Glutamatergic neuron (in vitro differentiated cells): ENCODE measurements at places on chromosomes 13 and 19. TPM values are rescaled to one million over a fixed set of nuclear protein-coding genes. Genes with fewer than 3 reads are reported as not detected.

Gene OCEL1
- 23.4 TPM for total RNA-seq

Gene LRRC63
- total RNA-seq: not detected

Gene ELSPBP1
- total RNA-seq: not detected

Gene ZNF100
- 29.0 TPM for total RNA-seq

Gene ZNF579
- 48.9 TPM for total RNA-seq

Gene GIPR
- total RNA-seq: 36.4 TPM

Gene URAD
- total RNA-seq: not detected

Gene ADGRE1
- not detected for total RNA-seq

Gene EBI3
- total RNA-seq: not detected

Gene SEMA6B
- 234 TPM for total RNA-seq

Gene SPRED3
- 8.7 TPM for total RNA-seq

Gene CATSPERD
- total RNA-seq: not detected

Gene LRFN3
- total RNA-seq: 40.6 TPM

Gene LENG9
- total RNA-seq: 4.7 TPM

Gene TRAPPC2B
- 15.7 TPM for total RNA-seq

Gene ZNF627
- total RNA-seq: 48.2 TPM

Gene FGF22
- total RNA-seq: 1.5 TPM

Gene THSD8
- total RNA-seq: 14.4 TPM

Gene ZNF460
- 62.1 TPM for total RNA-seq

Gene SIGLEC12
- total RNA-seq: not detected

Gene NLRP4
- not detected for total RNA-seq

Gene FXYD7
- total RNA-seq: 22.3 TPM

Gene SOX1
- 0.76 TPM for total RNA-seq

Gene ZNF540
- total RNA-seq: 2.7 TPM

Gene CCDC61
- 33.5 TPM for total RNA-seq

Gene EPSTI1
- not detected for total RNA-seq

Gene GDF15
- 8.9 TPM for total RNA-seq

Gene MUC16
- total RNA-seq: not detected

Gene LILRB2
- total RNA-seq: 0.54 TPM

Gene POMP
- 73.6 TPM for total RNA-seq

Gene C13orf42
- total RNA-seq: not detected

Gene C2CD4C
- 9.6 TPM for total RNA-seq

Gene C1QTNF9B
- not detected for total RNA-seq

Gene ZNF99
- total RNA-seq: not detected

Gene NCAN
- total RNA-seq: 186 TPM

Gene OR10H1
- not detected for total RNA-seq

Gene PSG11
- total RNA-seq: not detected

Gene SPACA6
- total RNA-seq: 27.2 TPM

Gene ZBTB7A
- 21.8 TPM for total RNA-seq

Gene YJEFN3
- total RNA-seq: 21.6 TPM

Gene KRTDAP
- not detected for total RNA-seq

Gene SLC10A2
- total RNA-seq: not detected

Gene GNA15
- total RNA-seq: not detected

Gene NLRP11
- 0.34 TPM for total RNA-seq

Gene CGB8
- not detected for total RNA-seq

Gene ZFP30
- 35.9 TPM for total RNA-seq

Gene ANKRD27
- 15.3 TPM for total RNA-seq

Gene TMEM86B
- 7.6 TPM for total RNA-seq

Gene POU2F2
- 53.4 TPM for total RNA-seq

Gene LMTK3
- total RNA-seq: 36.3 TPM

Gene ARRDC5
- not detected for total RNA-seq

Gene ZNF570
- 14.5 TPM for total RNA-seq

Gene ACER1
- total RNA-seq: not detected

Gene CLPTM1
- total RNA-seq: 102 TPM
